ENCODE measurements at places on chromosomes 16 and 17. TPM values are rescaled to one million over a fixed set of nuclear protein-coding genes. Genes with fewer than 3 reads are reported as not detected.
A peak's percentile ranks its signal among the peaks of the same experiment; 100 is the strongest.

DNA sequence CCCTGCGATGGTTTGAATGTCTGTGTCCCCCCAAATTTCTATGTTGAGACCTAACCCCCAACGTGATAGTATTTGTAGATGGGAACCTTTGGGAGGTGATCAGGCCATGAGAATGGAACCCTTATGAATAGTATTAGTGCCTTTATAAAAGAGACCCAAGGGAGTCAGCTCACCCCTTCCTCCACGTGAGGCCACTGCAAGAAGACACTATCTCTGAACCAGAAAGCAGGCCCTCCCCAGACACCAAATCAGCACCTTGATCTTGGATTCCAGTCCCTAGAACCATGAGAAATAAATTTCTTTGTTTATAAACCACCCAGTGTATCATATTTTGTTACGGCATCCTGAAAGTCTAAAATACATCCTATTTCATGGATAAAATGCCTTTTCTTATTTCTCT, 64.4 kb upstream of the LRRC37A3 start:
- DNase-seq: no peak

DNA sequence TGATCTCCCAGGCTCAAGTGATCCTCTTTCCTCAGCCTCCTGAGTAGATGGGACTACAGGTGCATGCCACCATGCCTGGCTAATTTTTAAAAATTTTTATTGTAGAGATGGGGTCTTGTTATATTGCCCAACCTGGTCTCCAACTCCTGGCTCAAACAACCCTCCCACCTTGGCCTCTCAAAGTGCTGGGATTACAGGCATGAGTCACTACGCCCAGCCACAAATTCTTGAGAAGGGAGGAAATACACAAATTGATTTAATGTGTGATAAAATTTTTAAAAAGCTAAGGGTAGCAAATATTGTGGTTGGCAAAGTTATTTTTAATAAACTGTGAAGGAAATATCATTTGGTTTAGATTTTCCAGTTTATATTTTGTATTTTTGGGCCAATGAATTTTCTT, 9.6 kb downstream of the ITGAD start:
- no peak for DNase-seq

DNA sequence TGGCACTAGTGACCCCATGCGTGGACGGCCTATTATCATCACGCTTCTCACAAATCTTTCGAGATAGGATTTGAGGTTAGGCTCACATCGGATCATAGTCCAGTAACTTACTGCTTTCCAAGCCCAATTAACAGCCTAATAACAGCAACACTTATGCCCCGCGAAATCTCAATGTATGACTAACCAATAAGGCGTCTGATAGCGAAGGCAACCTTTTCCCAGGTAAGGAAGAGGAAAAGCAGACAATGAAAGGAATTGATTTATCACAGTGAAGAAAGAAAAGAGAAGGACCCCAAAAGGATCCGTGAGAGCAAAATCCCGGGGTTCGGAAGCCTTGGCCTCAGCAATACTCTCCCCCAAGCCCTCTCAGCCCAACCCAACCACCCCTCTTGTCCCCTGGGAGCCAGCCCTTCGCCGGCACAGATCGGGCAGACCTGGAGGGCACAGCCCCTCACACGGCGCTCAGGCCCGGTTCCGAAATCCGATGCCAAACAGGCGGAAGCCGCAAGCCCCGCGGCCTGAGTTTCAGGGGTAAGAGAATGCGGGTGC, 534 bp downstream of the GPATCH8 start:
- DNase-seq: peak; percentile 75

Gene FBXW10
- not detected for total RNA-seq

Gene PDXDC1
- total RNA-seq: 100 TPM

Gene KRT24
- total RNA-seq: not detected

GRCh38 chr16:685967-686366, 1.8 kb upstream of the JMJD8 start:
- DNase-seq: no peak

DNA sequence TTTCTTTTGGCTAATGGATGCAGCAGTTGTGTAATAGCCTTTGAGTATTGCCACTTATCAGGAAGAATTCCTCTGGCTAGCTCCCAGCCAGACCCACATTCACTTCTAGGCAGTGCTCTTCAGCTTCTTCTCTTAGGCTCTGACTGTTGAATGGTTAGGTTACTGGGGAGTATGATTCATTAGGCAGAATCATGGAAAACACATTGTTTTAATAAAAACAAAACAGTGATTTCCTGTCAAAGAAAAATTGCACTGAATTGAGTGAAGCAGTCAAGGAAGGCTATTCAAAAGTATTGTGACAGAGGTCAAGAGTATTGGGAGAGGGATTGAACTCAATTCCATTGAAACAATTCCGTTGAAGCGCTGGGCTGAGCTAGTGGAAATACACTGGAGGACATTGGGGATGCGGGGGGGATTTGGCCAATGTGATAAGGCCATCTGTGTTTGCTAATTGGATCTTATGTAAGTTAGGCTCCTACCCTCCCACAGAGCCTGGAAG, 68.0 kb downstream of the CNTNAP4 start:
- no peak for DNase-seq
